Mucosa of descending colon (tissue), 3 donors: ENCODE measurements at places on chromosomes 4 and X. TPM values are rescaled to one million over a fixed set of nuclear protein-coding genes. Genes with fewer than 3 reads are reported as not detected.

DNA sequence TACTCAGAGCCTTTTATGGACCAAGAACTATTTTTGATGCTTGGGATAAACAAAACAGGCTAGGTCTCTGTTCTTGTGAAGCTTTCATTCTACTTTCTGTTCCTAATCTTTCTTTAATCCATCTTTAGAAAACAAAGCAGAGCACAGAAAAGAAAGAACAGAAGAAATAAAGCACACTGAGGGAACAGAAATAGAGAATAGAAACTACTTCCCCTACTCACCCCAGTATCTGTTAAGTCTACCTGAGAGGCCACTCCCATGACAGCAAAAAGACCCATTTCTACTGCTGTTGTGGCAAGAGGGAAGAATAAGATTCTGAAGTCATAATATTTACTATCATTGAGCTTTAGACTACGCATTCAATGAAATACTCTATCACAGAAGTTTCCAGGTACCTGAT lies 9.2 kb downstream of the RFC1 start:
- DNase-seq = no peak

- no peak for DNase-seq
Observed at GRCh38 chr4:113773756-113774155, 12.2 kb upstream of the CAMK2D start.

- no peak for DNase-seq
Observed at GRCh38 chr4:96952610-96953009, 1112.7 kb downstream of the PDHA2 start.

Gene ATP11C
- total RNA-seq = 13.1 TPM

DNA sequence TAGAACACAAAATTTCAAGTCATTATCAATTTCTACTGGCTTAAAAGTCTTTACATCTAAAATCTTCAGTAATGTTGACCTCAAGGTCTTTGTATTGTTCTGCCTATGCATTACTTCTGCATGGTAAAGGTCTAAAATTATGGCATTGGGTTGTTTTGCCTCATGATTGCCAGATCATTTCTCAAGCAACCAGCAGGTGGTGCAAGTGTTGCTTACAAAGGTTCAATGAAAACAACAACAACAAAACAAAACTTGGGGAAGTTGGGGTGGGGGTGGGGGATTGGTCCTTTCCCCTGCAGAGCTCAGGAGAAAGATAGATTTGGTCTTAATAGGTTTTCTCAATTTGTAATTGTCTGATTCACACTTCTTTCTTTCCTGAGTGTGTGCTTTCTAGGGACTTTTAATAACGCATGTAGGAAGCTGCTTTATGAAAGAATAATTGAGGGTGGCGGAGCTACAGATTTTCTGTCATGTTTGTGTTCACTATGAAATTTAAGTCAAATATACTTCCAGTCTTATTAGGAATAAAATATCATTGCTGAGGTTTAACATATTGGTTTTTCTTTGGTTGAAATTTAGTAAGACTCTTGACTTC lies 145.1 kb downstream of the COL4A5 start:
- peak; percentile 0 for DNase-seq

DNA sequence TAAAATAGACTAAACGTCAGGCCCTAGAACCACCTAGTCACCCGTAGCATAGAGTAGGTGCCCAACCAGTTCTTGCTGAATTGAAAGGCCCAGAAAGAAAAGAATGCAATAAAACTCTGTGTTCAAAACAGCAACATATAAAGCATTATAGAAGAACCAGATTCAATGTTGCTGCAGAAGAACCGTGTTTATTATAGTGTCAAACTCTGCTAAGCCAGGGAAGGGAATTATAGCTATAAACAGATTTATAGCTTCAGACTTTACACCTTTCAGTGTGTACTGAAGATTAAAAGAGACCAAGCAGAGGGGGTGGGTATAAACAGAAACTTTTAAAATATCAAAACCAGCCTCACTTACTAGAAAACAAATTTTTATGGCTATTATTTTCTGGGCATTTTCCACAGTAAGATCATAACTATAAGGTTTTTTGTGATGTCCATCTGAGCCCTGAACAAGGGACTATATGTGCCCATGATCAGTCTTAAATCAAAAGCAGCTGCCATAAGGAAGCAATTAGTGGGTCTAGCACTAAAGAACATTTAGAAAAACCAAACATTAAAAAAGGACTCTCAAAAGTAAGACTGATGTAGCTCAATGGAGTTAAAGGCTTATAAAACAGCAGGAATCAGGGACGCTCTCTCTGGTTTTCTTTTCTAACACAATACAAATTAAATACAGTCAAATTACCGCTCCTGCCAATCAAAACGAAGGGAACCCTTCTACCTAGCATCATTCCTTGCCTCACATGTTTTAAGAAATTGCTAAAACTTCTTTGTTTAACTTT lies 219.7 kb upstream of the ETNPPL start:
- DNase-seq = peak; percentile 11

Gene PAGE5
- not detected for total RNA-seq

- peak; percentile 71 for DNase-seq
Observed at GRCh38 chr4:10117359-10118047, 904 bp upstream of the WDR1 start.

DNA sequence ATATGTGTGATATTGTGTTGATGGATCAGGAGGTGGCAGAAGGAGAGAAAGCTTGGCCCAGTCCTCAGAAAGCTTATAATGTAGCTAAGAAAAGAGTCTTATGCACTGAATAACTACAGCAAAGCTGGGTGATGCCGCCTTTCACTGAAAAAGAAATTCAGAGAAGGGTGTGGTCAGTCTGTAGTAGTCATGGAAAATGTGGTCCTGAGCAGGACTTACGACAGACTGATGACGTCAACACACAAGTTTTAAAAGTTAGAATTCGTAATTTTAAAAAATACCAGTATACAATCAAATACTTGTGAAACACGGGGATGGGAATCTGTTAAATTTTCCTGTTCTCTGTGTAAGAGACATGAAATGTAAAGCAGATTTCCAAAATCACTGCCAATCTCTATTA lies 87.0 kb upstream of the RAPGEF2 start:
- no peak for DNase-seq

Gene SHROOM2
- 5.1 TPM for total RNA-seq

Gene CLIC2
- total RNA-seq = 3.3 TPM
